ENCODE measurements at places on chromosomes 5 and 9. TPM values are rescaled to one million over a fixed set of nuclear protein-coding genes. Genes with fewer than 3 reads are reported as not detected.
A peak's percentile ranks its signal among the peaks of the same experiment; 100 is the strongest.

- no peak for DNase-seq
These were observed 103.3 kb upstream of the ZNF608 start for GRCh38 chr5:124849774-124850173.

- DNase-seq: no peak
These were observed 198.1 kb upstream of the WWC1 start for GRCh38 chr5:168093200-168093910.

DNA sequence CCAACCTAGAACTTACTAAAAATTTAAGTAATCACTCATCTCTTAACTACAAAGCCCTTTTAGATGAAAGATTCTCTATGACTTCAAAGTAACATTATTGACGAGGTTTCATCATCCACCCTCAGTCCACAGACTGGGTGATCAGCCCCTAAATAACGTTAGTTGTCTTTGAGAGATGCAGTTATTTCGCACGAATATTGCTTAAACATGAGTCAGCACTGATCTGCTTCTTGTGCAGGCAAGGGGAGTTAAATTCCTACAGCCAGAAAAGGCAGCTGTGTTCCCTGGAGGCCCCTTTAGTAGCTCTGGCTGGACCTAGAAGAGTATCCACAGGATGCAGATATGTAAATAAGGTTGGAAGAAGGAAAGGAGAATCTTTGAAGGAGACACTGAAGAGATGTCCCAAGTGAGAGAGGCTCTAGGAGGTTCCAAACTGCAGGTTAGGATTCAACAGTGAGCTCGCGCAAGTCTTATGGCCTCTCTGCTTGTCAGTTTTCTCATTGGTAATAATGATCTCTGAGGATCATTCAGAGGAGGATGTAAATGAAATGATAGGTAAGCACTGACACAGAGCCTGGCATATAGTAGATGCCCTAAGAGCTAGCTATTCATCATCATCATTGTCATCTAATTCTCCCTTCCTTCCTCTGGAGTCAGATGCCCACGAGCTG lies 122.2 kb upstream of the MAN2A1 start:
- DNase-seq: peak; percentile 31

DNA sequence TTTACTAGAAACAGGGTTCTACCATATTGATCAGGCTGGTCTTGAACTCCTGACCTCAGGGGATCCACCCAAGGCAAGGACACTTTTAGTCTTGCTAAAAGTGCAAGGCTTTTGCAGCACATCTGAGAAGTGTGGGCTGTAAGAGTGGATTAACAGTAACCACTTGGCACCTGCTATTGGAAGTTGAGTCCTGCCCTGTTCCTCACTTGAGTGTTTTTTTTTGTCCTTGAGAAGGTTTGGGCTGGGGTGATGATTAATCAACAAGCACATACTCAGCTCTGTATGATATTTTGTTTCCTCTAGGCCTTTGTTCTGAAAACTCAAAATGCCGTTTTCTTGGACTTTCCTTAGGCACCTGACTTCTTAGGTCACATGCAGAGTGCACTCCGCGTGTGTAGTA lies 37.4 kb downstream of the SNX30 start:
- DNase-seq: no peak

DNA sequence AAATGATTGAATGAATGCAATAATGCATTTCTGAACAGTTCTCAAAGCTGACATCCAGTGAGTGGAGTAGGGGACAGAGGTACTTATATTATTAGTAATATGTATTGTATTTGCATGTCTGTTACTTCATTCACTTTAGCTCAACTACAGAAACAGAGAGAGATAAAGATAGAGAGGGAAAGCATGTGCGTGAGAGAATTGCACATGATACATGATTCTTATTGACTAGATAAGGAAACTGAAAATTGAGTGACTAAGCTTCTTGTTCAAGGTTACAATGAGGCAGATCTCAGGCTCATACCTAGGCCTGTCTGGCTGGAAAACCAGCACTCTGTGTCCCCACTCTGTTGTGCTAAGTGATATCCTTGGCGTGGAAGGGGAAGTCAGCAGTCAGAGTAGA lies 337.7 kb upstream of the KLF4 start:
- DNase-seq: no peak

DNA sequence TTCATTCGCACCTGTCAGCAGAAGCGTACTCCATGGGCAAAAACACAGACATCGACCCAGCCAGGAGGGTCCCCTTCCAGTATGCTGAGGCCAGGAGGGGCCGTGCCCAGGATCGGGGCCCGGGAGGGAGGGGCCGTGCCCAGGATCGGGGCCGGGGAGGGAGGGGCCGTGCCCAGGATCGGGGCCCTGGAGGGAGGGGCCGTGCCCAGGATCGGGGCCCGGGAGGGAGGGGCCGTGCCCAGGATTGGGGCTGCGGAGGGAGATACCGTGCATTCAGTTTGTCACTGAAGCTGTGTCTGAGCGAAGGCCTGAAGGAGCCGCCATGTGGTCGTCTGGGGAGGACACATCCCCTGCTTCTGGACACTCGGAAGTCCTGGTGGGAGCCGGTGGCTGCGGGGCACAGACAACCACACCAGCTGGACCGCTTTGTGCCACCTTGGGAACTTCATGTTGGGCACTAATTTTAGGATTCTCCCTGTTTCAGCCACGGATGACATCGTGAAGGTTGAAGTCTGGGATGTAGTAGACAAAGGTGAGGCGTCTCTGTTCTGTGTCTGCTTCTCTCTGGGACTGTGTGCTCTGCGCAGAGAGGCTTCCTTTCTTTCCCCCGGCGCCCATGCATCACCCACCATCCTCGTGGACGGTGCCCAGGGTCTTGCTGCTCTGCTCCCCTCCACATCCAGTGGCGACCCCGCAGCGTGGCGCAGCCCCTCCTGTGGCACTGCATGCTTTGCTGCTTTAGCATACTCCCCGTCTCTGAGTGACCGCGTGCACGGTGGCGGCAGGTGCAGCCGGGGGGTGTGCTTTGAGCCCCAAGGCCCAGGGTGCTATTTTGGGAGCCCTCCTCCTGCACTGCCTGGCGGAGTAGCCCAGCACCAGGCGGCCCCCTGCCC lies 16.7 kb upstream of the AJM1 start:
- no peak for DNase-seq

DNA sequence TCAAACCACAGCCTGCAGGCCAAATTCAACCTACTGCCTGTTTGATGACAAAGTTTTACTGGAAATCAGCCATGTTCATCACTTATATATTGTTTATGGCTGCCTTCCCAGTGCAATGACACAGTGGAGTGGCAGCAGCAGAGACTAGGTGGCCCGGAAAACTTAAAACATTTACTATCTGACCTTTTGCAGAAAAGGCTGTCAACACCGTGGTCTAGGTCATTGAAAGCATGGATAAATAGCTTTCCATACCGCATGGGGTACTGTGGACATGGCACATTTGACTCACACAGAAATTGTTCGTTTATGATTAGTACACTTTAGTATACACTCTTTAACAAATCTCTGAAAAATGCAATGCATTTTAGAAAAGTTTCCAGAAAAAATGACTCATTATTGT lies 298.3 kb upstream of the EFNA5 start:
- DNase-seq: no peak

DNA sequence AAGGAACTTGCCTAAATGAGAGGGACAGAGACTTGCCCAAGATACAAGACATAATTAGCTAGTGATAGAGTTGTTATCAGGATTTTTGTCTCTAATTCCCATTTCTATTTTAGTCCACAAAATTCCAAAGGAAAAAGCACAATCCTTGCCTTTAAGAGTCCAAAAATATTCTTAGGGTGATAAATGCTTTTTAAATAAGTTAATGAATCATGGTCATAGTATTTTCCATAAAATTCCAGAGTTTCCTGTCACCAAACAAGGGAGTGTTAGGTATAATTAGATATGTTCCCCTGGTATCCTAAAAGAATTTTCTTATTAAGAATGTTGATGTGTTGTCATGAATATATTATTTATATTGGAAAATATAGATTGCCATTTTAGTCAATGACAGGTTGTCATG lies 21.8 kb upstream of the CEP72 start:
- no peak for DNase-seq

SLC34A3 gene
- total RNA-seq: not detected

GRCh38 chr5:60980511-60980910 lies 35.5 kb downstream of the NDUFAF2 start:
- no peak for DNase-seq

DNA sequence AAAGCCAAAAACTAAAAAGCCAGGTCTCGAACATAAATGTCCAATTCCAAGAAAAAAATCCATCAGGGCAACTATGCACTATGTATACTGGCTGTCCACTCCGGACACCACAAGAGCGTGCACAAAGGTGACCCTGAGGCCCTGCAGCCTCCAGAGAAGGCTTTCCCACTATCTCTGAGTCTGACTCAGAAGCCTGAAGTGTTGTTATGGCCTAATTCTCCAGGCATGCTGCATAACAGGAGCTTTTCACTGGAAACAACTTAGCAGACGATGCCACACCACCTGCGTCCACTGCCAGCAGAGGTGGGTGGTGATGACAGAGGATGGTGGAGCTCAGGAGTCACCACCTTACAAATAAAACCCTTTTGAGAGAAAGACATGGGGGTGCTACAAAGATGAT lies 63.7 kb downstream of the HABP4 start:
- no peak for DNase-seq

DNA sequence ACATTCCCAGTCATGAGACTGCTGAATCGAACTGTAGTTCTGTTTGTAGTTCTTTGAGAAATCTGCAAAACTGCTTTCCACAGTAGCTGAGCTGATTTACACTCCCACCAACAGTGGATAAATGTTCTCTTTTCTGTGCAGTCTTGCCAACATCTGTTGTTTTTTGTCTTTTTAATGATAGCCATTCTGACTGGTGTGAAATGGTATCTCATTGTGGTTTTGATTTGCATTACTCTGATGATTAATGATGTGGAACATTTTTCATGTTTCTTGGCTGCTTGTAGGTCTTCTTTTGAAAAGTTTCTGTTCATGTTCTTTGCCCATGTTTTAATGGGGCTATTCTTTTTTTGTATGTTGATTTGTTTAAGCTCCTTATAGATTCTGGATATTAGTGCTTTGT lies 187.3 kb upstream of the TLE4 start:
- DNase-seq: peak; percentile 45

DNA sequence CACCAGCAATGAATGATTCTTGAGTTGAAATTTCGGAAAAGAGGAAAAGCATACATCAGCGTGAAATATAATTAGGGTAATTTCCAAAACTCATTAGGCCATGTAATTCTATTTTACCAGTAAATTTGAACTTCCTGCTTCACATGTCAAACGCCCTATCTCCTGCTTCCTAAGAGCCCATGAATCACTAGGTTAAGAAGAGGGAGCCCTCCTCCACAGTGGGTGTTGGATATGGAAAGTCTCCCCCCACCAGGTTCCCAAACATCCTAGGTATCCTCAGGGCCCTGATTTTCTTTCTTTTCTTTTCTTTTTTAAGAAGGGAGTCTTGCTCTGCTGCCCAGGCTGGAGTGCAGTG lies 115.2 kb downstream of the SUSD1 start:
- DNase-seq: no peak

- no peak for DNase-seq
These were observed 120.1 kb upstream of the POC5 start for GRCh38 chr5:75837258-75837841.

DNA sequence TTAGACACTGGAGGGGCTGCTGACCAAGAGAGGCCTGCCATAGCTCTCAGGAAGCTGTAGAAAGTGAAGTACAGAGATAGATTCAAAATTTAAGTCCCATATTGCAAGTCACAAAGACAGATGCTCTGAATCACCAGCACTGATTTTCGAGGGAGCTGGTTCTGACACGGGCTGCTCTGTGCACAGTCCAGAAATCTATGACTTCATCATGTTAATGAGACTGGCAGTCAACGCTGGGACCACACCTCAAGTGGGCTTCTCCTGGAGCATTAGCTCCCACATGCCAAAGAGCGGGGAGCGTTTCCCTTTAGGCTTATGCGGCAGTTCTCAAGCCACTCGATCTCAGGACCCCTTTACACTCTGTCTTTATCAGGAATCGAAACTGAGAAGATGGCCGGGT lies 34.2 kb upstream of the FAT2 start:
- DNase-seq: no peak

- no peak for DNase-seq
These were observed 21.1 kb downstream of the ORM2 start for GRCh38 chr9:114350636-114351401.

ECM2 gene
- total RNA-seq: not detected

- no peak for DNase-seq
These were observed 1000.2 kb downstream of the NR2F1-AS1 start for GRCh38 chr5:92580814-92581213.

DNA sequence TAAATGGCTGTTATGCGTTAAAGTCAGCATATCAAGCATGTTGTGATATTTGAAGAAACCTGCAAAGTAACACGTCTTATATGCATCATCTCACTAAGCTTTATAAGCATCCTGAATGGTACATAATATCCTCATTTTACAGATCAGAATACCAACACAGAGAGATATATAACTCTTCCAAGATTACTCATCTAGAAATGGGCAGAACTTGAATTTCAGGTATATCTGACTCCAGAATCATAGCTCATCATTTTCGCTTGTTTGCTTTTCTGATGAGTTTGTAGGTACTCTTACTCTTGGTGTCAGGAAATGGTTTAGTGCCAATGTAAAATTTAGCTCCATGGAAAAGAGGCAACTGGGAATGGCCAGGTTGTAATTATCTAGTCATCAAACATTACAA lies 232.3 kb upstream of the ANKH start:
- no peak for DNase-seq

DNA sequence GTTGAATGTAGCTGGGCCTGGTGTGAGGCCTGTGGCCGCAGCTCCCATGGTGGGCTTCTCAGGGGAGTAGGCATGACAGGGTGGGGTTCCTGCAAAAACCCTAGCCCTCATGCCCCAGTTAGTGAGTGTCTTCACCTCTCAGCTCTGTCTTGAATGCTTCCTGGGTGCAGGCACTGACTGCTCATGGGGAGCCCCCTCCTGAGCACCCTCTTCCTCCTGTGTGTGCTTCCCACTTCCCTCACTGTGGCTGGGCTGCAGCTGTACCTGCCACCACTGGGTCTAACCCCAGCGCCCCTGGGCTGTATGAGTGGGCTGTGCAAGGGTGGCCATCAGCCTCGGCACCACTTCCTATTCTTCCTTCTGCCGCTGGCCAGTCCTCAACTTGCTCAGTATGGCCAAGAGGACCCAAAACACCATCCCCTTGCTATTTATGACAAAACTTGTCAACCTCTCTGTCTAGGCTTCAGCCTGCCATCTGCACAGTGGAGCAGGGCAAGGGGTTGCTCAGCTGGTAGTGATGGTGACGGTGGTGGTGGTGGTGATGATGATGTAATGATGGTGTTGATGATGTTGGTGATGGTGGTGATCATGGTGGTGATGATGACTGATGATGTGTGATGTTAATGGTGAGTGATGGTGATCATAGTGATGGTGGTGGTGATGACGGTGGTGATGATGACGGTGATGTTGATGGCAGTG lies 67.5 kb downstream of the RXRA start:
- DNase-seq: no peak

GRCh38 chr9:21576331-21577189 lies 94.4 kb upstream of the IFNE start:
- DNase-seq: peak; percentile 68

GRCh38 chr5:179393078-179393477 lies 47.8 kb upstream of the ADAMTS2 start:
- no peak for DNase-seq

CATSPER3 gene
- total RNA-seq: not detected

DNA sequence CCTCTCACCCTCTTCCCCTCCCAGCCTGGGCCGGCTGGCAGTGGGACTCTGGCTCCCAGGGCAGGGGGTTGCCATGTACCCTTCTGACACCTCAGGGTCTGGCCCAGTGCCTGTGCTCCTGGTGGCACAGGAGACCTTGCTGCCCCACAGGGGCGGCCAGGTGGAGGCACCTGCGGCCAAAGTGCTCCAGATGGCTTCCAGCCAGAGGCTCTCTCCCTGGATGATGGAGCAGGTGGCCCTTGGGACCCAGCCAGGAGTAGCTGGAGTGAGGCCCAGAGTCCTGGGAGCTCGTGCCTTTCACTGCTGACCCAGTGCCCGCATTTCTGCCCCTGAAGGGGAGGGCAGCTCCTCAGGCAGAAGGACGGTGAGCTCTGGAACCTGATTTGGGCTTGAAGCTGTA lies 87.3 kb downstream of the NTNG2 start:
- no peak for DNase-seq
